Stimulated activated CD8-positive, alpha-beta memory T cell treated with anti-CD3 and anti-CD28 coated beads, Interleukin-7, amount 100 ng/mL, for 24 hours (primary cell): ENCODE measurements at places on chromosomes 5 and 9.

GRCh38 chr5:3639175-3639574, 43.5 kb downstream of the IRX1 start:
- no peak for DNase-seq

DNA sequence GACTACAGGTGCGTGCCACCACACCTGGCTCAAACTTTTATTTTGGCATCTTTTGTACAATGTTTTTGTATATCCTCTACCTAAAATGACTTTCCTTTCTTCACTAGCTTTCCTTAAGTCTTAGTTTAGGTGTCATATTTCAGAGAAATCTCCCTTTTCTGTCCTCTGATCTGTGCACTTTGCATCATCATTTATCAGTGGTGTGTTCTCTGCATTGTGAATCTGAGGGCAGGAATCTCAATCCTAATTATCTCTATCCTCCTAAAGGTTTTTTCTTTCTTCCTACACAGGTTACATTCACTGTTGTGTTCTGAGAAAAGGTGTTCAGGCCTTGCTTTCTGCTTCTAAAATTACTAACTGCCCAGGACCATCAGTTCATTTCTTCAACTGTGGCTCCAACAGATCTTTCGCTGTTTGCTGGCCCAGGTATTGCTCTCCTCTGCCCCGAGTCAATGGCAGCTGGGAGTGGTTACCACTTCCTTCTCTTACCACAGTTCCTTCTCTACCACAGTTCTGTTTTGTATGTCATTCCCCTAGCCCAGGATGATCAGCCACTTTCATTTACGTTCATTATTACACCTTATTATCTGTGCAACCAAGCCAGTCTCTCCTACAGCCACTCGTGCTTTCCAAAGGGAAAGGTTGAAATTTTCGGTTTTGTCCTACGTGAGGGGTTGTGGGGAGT, 14.0 kb downstream of the TGFBR1 start:
- DNase-seq = no peak

DNA sequence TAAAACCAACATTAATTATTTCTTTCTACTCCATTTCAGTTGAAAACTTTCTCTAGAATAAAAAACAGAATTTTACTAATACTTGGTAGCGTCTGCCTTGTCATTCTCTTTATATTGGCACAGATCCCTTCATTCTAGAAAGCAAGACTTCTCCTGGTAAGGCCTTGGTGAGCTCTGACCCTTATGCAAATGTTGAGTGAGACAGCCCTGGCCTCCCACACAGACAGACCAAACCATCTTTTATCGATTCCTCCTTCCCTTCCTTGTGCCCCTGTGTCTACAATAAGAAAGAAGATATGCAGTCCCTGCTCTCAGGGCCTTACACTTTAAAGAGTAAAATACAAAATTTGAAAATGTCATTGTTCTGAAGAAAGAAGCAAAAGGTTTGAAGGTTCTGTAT, 262.2 kb downstream of the EFNA5 start:
- no peak for DNase-seq

GRCh38 chr9:16074963-16075362, 522.1 kb downstream of the CCDC171 start:
- DNase-seq = no peak

GRCh38 chr5:129496421-129496820, 36.3 kb downstream of the ADAMTS19 start:
- no peak for DNase-seq
